Stimulated activated CD8-positive, alpha-beta memory T cell treated with anti-CD3 and anti-CD28 coated beads, Interleukin-7, amount 100 ng/mL, for 24 hours (primary cell): ENCODE measurements at places on chromosomes 3 and 15.

GRCh38 chr3:181725131-181725731, 13.5 kb downstream of the SOX2 start:
- no peak for DNase-seq

- no peak for DNase-seq
These were observed 294.9 kb upstream of the ZNF385D start for GRCh38 chr3:22045882-22046281.

- no peak for DNase-seq
These were observed 292.4 kb downstream of the CNTN4 start for GRCh38 chr3:2390926-2391532.

DNA sequence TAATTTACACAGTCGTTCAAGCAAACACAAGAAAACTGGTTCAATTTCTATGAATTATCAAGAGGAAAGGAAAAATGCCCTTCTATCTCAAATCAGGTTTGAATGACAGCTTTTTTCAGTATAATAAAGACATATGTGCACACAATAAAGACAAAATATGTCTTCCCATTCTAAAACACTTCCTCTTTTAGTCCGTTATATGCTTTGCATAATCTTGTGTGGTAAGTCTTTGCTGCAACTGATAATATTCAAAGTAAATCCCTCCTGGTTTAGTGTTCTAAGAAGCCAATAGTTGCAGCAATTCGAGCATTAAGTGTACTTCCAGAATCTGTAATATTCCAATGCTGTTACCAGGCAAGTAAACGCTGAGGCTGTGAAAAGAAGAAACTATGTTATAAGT, 43.7 kb upstream of the MAPKBP1 start:
- DNase-seq = no peak

DNA sequence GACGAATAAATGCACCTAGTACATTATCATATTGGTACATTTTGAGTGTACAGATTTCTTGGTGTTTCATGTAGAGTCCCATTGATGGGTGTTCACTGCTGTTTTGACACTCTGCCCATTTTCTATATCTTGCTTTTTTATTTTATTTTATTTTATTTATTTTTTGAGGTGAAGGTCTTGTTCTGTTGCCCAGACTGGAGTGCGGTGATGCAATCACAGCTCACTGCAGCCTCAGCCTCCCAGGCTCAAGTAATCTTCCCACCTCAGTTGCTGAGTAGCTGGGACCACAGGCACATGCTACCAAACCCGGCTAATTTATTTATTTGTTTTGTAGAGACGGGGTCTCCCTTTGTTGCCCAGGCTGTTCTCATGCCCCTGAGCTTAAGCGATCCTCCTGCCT, 44.2 kb downstream of the DNAJC13 start:
- DNase-seq = no peak

DNA sequence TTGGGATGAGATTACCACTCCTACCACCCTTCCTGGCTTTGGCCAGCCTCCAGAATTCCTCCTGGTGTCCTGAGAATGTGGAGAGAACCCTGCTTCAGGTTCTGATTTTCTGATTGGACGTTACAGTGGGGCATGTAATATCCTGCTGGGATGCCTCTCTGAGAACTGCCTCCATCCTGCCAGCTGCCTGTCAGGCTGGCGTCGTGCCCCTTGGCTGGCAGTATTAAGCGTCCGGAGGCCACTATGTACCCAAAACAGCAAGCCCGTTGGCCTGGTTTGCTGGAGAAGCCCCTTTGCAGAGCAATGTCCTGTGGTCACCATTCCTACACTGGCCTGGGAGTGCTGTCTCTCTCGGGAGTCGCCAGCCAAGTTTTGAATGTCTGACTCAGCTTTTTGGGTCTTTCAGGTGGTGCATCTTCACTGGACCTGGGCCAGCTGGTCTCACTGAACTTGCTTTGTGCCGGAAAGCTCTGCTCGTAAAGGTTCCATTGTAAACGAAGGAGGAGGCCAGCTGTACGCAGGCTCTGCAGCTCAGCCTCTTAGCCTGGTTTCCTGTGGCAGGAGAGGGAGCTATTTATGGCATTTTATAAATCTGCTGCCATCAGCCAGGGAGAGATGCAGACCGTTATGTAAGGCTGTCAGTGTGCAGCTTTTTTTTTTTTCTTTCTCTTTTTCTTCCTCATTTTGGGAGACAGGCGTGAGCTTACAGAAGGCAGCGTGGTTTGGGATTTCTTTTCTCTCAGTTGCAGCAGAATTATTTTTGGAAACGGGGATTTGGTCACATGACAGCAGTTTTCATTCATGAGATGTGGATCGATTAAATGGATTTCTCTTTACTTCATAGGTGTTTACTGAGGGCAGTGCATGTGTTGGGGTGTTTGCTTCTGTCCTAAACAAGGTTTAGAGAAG, 19.0 kb upstream of the TRAK1 start:
- no peak for DNase-seq
